ENCODE measurements at places on chromosomes 4 and X.

DNA sequence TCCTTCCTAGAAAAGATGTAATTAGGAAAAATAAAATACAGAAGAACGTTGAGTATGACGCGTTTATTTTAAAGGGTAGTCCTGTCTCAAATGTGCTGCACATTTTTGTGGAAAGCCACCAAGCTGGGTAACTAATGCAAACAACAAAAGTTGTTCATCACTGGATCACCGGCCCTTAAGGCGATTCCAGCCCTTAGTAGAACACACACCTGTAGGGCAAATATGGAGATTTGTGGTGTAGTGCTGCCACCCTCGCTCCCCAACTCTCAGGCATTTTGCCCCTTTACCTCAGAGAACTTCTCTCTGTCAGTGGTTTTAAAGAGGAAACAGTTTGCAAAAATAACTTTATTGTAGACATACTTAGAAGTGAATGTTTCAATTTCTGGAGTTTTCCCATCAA is 1.9 kb downstream of the TBL1X start:
- DNase-seq = no peak

DNA sequence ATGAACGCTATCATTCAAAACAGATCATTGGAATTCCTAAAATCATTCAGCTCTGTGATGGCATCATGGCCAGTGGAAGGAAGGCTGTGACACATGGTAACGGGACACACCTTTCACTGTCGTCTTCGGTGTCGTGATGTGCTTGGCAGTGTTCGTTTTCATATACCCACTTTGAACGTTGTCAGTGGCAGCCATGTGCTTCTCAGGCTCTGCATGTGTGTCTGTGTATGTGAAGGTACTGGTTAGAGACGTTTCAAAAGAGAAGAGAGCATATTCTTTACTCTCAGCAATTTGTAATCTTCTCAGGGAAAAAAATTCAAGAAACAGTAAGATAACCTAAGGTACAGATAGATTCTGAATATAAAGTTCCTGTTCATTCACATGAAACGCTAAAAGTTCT is 70.6 kb upstream of the MSANTD1 start:
- DNase-seq = no peak

DNA sequence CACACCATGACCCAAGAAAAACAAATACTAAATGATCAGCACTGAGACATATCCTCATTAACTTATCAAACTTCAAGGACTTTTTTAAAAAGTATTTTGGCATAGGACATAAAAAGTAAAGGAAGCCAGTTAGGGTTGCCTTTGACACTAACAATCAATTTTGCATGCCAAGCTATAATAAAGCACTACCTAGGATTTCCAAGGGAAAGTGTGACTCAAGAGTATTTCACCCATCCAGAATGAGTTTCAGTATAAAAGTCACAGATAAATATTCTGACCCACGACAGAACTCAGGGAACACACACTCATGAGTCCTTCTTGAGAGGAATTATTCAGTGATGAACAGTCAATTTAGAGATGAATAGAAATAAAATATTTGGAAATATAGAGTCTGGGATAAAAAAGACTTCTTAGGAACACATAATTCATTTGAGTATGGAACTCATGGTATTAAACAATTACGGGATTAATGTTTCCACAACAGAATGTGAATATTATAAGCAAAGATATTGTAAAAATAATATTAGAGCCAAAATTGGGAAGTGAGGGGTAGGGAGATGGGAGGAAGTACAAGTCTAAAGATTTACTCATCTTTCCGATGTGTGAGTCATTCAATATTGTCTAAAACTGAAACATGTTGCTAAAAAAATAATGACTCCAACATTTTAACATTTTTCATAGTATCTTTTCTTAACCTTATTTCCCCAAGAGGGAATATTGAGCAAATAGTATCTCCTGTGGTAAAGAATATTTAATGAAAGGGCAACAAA is 143.5 kb upstream of the LNX1 start:
- DNase-seq = no peak

GRCh38 chr4:176005766-176006165 is 59.9 kb upstream of the WDR17 start:
- DNase-seq = no peak

DNA sequence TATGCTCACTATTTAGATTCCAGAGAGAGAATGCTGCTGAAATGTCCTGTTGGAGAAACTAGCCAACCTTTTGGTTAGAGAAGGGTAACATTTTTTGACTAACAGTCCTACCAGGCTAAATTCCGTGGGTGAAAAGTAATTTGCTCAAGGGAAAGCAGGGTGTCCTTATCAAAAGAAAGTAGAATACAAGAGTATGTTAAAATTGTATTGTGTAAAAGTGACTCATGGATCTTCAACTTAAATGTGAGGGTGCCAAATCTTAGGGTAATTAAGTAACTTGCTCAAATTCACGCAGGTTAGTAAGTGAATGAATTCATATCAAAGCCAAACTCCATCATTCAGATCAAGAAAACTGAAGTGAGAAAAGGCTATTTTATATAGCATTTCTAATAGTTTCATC is 81.7 kb downstream of the PCDH7 start:
- DNase-seq = no peak

All from DMS153 (cell line).